ENCODE measurements at places on chromosomes 3 and 15.

- no peak for DNase-seq
Observed at GRCh38 chr3:197333901-197334639, 35.7 kb upstream of the DLG1 start.

DNA sequence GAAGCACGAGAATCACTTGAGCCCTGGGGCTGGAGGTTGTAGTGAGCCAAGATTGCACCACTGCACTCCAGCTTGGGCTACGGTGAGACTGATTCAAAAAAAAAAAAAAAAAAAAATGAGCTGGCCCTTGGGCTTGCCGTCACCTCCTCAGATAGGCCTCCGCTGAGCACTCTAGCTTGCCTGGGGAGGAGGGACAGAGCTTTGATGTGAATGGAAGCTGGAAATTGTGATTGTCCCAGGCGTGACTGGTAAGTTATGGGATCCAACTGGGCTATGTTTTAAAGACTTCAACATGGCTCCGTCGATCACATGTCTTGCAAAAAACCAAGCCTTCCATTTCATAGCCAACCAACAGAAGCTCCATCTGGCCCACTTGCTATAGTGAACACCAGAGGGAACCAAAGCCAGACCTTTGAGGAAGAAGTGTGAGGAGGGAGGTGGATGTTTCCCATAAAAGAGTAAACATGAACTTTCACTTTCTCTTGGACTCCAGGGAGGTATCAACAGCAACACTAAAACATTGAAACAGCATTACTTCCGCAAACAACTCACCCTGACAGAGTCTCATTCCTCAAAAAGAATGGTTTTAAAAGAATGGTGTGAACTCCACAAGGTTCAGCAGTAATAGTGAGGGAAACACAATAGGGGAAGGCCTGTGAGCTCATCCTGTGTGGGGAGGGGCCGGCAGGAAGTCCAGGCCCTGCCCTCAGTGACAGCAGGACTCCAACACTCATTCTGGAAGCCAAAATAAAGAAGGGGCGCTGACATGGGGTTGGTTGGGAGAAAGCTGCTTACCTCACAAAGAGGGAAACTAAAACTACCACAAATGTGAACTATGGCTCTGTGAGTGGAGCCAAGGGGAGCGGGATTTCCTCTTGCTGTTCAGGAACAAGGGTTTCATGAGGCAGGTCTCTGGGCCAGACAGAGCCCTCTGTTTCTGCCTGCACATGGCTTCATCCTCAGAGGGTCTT is 59.2 kb upstream of the IL12A start:
- DNase-seq, result no peak

DNA sequence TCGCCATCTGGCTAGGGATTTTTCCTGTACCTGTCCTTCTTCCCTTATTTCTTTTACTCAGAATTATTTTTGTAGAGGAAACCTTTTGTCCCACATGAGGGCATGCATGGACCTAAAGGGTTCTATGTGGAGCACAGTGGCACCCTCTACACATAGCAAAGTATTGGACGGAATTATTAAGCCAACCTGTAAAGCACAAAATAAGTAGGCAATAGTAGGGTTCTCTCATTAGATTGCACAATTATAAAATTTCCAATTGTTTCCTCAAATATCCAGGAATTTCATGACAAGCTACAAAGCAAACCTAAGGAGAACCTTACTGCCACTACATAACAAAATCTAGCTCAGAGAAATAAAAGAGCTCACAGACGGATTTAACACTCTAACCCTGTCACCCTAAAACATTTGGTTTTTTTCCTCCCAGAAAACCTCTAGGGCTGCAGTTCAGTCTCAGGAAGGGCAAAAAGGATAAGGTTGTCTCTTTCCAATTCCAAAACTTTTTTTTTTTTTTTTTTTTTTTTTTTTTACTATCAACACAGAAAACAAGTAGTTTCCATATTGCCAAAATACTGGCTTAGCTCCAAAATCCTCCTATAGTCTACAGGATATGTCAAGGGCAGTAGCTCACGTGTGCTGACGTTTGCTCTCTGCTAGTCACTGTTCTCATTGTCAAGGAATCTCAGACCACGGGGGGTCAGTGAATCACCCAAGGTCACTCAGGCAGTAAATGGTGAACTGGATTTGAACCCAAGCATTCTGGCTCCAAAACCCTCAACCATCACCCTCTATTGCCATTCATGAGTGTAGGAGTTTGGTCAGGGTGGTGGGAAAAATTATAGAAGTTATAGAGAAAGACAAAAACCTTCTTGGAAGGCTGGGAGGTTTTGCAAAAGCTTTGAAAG is 52.3 kb downstream of the NCEH1 start:
- DNase-seq, result no peak

- no peak for DNase-seq
Observed at GRCh38 chr15:43249699-43250203, 17.0 kb downstream of the TGM5 start.

- no peak for DNase-seq
Observed at GRCh38 chr15:77643764-77644163, 11.1 kb upstream of the LINGO1 start.

- no peak for DNase-seq
Observed at GRCh38 chr15:101167411-101167752, 84.5 kb downstream of the CHSY1 start.

- DNase-seq, result no peak
Observed at GRCh38 chr15:24857763-24858162, 97.0 kb upstream of the SNRPN start.

- DNase-seq, result no peak
Observed at GRCh38 chr3:135982404-135982761, 16.9 kb downstream of the PPP2R3A start.

- DNase-seq, result no peak
Observed at GRCh38 chr3:14848906-14849305, 30.1 kb downstream of the FGD5 start.

- DNase-seq, result no peak
Observed at GRCh38 chr3:51686512-51687215, 15.6 kb downstream of the TEX264 start.
